ENCODE measurements at places on chromosomes 12 and 14.

DNA sequence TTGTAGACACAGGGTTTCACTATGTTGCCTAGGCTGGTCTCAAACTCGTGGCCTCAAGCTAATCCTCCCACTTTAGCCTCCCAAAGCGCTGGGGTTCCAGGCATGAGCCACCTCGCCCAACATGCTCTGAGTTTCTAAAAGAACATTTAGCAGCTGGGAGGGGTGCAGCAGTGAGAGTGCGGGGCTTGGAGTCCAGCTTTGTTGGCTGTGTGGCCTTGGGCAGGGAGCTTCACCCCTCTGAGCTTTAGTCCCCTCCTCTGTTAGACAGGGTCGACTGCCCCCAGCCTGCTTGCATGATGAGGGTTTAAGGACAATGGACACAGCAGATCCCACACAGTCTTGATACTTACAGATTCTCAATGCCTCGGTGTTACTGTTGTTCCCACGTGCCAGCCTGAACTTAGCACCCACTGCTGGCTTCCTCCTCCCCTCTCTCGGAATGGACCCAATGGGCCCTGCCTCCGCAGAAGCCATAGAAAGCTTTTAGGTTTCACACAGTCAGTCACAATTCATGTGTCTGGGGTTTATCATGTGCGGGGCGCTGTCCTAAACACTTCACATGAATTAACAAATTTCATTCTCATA, 54.6 kb downstream of the PSMA6 start:
- DNase-seq: no peak

- no peak for DNase-seq
Measured at GRCh38 chr12:12786351-12786705, 869 bp downstream of the APOLD1 start.

DNA sequence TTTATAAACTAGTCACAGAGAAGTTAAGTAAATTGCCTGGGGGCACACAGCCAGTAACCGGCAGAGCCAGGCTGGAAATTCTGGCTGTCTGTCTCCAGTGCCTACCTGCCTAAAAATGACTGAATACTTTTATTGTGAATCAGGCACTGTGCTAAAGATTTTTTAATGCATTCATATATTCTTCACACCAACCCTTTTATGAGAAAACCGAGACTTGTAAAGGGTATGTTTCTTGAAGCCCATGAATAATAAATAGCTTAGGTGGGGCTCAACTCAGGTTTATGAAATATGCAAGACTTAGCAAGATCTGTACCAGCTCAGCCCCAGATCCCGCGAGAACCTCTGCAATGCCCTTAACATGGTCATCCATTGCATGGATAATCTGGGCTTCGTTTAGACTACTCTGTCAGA, 60.8 kb downstream of the TMCC3 start:
- peak; percentile 75 for DNase-seq

DNA sequence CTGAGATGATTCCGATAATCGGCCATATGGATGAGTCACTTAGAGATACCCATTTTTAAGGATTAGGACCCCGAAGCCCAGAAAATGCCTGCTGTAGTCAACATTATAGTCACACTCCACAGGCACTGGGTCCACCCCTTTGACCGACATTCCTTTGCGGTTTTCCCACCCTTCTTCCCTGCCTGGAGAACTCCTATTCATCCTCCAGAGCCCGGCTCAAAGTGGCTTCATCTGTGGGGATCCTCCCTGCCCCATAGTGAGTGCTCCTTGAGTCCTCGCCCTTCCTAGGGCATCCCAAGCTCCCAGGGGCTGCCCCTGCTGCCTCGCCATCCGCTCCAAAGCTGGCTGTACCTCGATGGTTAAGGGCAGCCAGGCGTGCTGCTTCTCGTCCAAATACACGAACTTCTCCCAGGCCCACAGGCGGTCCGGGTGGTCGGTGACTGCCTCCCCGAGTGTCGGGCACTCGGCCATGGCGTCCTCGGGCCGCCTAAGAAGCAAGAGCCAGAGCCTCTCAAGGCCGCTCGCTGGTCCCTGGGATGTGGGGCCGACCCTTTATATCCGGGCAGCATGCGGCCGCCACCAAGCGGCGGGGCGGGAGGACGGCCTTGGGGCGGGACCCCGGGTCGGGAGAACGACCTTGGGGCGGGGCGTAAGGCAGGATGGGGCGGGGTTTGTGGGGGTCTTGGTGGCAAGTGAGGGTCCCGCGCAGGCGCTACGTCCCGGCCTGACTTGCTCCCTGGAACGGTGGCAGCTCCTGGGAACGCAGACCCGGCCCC, at the start of gene TCL1A:
Gene TCL1A (minus strand): TSS at position 530 of the 776 bp plus-strand sequence. CDS start 59 bp downstream, at position 471.
- DNase-seq: no peak

DNA sequence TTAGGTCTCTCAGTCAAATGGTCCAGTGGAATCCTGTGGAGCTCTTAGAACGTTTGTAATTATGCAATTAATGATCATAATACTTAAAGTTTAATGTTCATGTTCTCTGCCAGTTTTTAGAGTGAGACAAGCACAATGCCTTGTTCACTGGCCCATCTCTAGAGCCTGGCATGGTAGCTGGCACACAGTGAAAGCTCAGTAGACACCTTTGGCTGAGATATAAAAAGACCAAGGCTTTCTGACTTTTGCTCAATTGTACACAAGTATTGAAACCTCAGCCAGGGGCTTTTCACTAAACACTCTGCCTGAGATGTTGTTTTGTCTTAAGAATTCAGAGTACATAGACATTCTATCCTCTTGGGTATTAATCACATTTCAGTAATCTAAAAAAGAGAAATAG, 241.8 kb upstream of the ATP2B1 start:
- DNase-seq: no peak

GRCh38 chr14:95356245-95356869, 36.6 kb upstream of the CLMN start:
- DNase-seq: no peak

DNA sequence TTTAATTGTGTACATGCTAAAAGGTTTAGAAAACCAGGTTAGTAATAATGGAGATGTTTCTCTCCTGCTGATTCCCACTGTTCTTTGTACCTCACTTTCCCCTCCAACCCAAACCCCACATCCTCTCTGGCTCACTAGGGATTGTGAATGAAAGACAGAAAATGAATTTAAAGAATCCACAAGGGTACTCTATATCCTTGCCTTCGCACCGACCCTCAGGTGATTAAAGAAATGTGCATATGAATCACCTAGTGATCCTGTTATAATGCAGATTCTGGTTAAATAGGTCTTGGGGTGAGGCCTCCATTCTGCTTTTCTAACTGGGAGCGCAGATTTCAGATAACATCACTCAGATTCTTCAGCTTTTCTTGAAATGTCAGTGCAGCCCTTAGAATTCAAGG, 84.3 kb upstream of the OTX2 start:
- no peak for DNase-seq

- peak; percentile 69 for DNase-seq
Measured at GRCh38 chr12:8681129-8681884, 16.5 kb upstream of the RIMKLB start.

- DNase-seq: no peak
Measured at GRCh38 chr12:81245907-81246570, 168.2 kb downstream of the ACSS3 start.

DNA sequence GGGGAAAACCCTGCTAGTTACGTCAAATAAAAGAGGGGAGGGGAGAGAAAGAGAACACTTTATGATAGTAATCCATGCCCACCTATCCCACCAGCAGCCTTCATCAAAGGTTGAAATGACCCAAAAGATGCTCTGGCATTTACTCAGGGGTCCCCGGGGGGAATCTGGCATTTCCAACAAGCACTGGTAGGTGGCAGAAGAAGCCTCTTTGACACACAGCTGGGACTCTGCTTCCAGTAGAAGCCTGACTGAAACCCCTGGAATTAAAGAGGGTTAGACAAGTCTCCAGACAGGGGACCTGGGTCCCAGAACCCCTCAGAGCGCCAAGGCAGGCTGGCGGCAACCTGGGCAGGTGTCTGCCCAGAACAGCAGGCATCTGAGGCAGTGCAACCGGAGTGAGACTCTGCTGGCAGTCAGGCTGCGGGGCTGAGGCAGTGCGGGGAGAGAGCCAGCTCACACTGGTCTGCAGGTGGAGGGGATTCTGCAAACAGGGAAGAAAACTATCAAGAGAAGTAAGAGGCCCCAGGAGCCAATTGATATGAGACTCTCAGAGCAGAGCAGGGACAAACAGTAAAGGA, 85.0 kb upstream of the CAPRIN2 start:
- DNase-seq: no peak

GRCh38 chr12:9404469-9405260, 196.5 kb upstream of the PZP start:
- no peak for DNase-seq

GRCh38 chr14:103739793-103740501, 24.3 kb downstream of the ZFYVE21 start:
- no peak for DNase-seq

DNA sequence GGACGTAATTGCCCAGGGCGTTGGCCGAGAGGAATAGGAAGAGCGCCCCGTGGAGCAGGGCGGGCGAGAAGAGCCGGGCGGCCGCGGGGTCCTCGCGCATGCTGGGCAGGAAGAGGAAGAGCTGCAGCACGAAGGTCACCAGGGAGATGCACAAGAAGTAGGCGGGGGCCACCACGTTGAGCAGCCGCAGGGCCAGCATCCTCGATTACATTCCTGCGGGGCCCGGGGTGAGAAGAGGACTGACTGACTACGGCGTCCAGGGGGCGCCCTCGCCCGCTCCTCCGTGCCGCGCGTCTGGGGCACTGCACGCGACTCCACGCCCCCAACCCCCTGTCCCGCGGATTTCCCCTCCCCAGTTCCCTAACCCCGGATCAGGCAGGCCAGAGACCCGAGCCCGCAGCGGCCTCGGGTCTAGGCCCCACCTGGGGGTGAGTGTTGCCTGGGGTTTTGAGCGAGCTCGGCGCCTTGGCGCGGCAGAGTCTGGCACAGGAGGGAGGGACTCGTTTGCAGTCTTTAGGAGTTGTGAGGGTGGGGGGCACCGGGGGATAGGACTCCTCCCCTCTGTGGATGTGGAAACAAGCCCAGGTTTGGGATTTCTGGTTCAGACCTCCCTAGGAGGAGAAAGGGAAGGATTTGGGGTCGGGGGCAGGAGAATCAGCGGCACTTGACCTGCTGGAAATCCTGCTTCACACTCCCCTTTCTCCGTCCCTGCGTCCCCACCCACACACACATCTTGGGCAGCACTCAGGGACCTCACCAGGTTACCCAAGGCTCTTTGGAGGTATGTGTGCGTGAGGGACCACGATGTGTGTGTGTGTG, 1.8 kb downstream of the ZDHHC22 start:
- DNase-seq: peak; percentile 41

- DNase-seq: no peak
Measured at GRCh38 chr12:77213319-77213718, 147.9 kb upstream of the E2F7 start.

DNA sequence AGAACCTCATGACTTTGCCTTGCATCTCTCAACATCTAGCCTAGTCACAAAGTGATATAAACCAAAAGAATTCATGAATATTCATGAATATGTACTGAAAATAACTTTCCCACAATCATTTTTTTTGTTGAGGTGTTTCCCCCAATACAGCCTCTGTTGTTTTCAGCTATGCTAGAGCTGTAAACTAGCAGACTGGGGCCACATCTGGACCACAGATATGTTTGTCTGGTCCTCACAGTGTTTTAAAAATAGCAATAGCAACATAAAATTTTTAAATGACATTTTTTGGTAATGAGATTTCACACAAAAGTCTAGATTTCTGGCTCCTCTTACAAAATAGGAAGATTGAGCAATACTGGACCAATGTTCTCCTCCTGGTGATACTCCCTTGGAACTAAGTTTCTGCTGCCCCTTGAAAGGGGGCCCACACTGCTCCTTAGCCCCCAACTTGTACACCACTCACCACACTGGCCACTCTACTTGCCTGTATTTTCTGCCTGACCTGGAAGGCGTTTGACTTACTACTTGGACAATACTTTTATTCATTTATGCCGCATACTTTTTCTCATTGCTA, 81.2 kb downstream of the BMP4 start:
- DNase-seq: no peak

DNA sequence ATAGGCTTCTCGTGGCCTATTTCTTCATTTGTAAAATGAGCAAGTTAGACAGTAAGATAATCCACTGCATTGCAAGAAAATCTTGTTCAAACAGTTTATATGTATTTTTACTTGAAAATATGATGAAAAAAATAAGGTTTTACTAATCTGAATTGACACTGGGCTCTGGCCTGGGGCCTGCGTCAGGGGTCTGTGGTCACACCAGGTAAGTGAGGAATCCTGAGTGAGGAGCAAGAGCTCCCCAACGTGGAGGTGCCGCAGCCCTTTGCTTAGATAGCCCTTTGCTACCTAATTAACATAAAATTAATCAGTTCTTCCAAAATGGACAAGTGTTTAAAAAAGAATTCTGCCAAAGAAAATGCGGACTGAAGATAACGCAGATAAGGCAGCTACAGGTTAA, 39.1 kb upstream of the STAB2 start:
- DNase-seq: no peak

DNA sequence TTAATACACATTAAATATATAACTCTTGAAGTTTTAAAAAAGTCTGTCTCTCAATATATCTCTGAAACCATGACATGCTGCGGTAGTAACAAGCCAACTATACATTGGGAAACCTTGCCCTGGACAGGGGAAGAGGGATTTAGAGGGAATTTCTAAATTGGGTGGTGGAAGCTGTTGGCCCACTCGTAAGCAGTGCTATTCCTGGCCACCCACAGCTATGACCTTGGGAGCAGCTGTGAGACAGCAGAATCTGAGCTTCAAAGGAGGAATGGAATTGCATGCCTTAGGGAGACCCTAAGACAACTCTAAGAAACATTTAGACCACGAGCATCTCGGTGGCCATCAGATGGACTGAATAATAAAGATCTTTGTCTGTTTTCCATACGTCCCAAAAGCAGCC, 15.8 kb upstream of the GCH1 start:
- DNase-seq: no peak

GRCh38 chr12:76636121-76636692, 76.6 kb upstream of the OSBPL8 start:
- DNase-seq: peak; percentile 41

All from RWPE1 (cell line).